ENCODE measurements at places on chromosomes 13 and 19.
A peak's percentile ranks its signal among the peaks of the same experiment; 100 is the strongest.

GRCh38 chr19:11142528-11143171 is 12.9 kb downstream of the SPC24 start:
- no peak for DNase-seq
- no peaks in the 10 kb centered on the region for H3K27me3 ChIP-seq
- H3K4me3 ChIP-seq: no peak overlapping the region

GRCh38 chr13:96551546-96551945 is 442.7 kb downstream of the OXGR1 start:
- no peak overlapping the region for H3K4me3 ChIP-seq
- no peaks in the 10 kb centered on the region for H3K36me3 ChIP-seq
- H3K4me1 ChIP-seq: no peaks in the 10 kb centered on the region
- no peak overlapping the region for H3K27ac ChIP-seq

DNA sequence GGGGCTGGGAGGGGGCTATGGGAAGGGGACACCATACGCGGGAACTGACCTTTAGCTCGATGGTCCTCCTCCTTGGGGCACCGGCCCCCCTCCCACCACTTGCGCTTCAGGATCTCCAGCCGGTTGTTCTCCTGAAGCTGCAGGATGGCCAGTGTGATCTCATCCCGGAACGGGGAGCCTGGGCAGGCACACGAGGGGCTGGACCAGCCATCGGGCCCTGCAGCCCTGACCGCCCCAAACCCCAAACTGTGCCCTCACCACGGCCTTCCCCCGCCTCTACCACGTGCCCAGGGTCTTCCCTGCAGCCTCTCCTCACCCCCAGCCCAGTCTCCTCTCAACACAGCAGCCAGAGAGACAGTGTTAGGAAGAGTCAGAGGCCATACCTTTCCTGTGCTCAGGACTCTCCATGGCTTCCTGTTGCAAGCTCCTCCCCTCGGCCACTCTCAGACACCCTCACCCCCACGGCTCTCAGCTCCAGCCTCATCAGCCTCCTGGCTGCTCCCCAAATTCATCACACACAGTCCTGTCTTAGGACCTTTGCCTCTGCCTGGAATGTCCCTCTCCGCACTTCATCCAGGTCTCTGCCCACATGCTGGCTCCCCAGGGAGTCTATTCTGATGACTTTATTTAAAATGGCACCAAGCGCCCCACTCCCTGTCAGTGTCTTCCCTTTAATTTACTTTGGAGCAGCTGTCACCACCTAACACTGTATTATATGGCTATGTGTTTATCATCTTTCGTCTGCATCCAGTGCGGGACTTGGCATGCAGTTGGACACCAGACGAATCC is 9.7 kb upstream of the ATP1A3 start:
- peaks cover 8% of the 10 kb centered on the region for H3K27me3 ChIP-seq
- H3K4me1 ChIP-seq: no peaks in the 10 kb centered on the region
- no peak overlapping the region for H3K27ac ChIP-seq
- H3K36me3 ChIP-seq: 0 out of 2 replicates have a peak, but pooled peaks cover 4% of the 10 kb centered on the region

- H3K27me3 ChIP-seq: no peaks in the 10 kb centered on the region
- H3K36me3 ChIP-seq: no peaks in the 10 kb centered on the region
- DNase-seq: no peak
- H3K4me1 ChIP-seq: no peaks in the 10 kb centered on the region
- no peak overlapping the region for H3K4me3 ChIP-seq
Measured at GRCh38 chr13:39527961-39528660, 74.9 kb downstream of the LHFPL6 start.

DNA sequence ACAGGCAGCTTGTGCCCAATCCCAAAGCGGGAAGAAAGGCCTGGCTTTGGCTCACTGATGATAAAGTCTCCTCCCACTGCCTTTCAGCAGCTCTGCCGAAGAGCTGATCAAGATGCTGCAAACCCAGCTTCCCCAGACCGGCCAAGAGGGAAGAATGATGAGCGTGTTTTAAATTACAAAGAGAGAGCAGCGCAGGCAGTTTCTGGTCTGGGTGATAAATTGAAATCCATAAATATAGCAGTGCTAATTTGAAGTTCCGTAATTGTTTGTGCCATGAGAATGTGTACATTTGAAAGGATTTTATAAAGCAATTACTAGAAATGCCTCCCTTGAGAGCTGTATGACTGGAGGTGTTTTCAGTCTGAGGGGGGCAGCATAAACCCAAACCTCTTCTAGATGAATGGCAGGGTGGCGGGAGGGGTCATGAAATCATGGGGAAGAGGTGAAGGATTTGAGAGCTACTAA is 171.8 kb downstream of the STK24 start:
- peak; percentile 18 for DNase-seq
- no peaks in the 10 kb centered on the region for H3K4me1 ChIP-seq
- peaks cover 2% of the 10 kb centered on the region for H3K36me3 ChIP-seq
- no peak overlapping the region for H3K4me3 ChIP-seq

GRCh38 chr19:3669947-3670795 is 30.1 kb downstream of the PIP5K1C start:
- H3K4me3 ChIP-seq: no peak overlapping the region
- DNase-seq: no peak
- H3K27ac ChIP-seq: no peak overlapping the region
- H3K36me3 ChIP-seq: peaks cover 6% of the 10 kb centered on the region
- H3K4me1 ChIP-seq: peaks cover 4% of the 10 kb centered on the region
- H3K27me3 ChIP-seq: no peaks in the 10 kb centered on the region

GRCh38 chr13:74625541-74625940 is 491.3 kb upstream of the KLF12 start:
- no peak overlapping the region for H3K4me3 ChIP-seq
- peaks cover 2% of the 10 kb centered on the region for H3K4me1 ChIP-seq
- DNase-seq: no peak

GRCh38 chr19:4606921-4607678 is 32.2 kb upstream of the TNFAIP8L1 start:
- DNase-seq: no peak
- no peaks in the 10 kb centered on the region for H3K27me3 ChIP-seq
- H3K27ac ChIP-seq: no peak overlapping the region
- H3K36me3 ChIP-seq: no peaks in the 10 kb centered on the region

DNA sequence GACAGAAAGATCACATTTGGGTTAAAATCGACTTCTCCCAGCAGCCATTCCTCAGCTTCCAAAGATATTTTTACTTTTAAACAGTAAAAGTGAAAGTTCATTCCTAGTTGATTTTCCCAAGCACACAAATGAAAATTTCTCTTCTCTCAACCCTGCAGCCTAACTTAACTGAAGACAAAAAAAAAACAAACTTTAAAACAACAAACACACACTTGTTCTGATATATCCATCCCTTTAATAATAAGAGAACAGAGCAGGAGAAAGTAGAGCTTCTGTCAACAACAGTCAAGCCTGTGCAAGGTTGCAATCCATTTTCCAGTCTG is 72.9 kb downstream of the STK24 start:
- peaks cover 6% of the 10 kb centered on the region for H3K4me1 ChIP-seq
- H3K36me3 ChIP-seq: no peaks in the 10 kb centered on the region
- H3K4me3 ChIP-seq: no peak overlapping the region
- DNase-seq: no peak

GRCh38 chr13:31722673-31723072 is 16.7 kb upstream of the RXFP2 start:
- H3K27me3 ChIP-seq: no peaks in the 10 kb centered on the region
- H3K36me3 ChIP-seq: no peaks in the 10 kb centered on the region
- no peaks in the 10 kb centered on the region for H3K4me1 ChIP-seq
- H3K4me3 ChIP-seq: no peak overlapping the region
- no peak for DNase-seq
- H3K27ac ChIP-seq: no peak overlapping the region

DNA sequence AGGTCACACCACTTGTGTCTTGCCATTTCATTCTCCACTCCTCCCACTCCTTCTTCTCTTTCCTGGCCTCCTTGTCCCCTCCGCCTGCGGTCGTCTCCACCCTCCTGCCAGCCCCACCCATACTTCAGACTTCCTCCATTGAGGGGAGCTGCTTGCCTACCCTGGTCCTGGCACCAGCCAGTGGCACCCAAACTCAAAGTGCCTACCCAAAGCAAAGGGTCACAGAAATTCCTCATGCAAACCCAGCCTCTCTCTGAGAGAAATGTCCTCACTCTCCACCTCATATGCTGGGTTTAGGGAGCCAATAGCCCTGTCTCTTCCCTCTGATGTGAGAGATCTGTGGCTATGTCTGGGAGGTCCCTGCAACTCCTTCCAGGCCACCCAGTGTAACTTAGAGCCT is 109.6 kb downstream of the TEX26 start:
- H3K27me3 ChIP-seq: no peaks in the 10 kb centered on the region
- no peak overlapping the region for H3K27ac ChIP-seq
- DNase-seq: no peak
- no peak overlapping the region for H3K4me3 ChIP-seq
- no peaks in the 10 kb centered on the region for H3K36me3 ChIP-seq
- H3K4me1 ChIP-seq: no peaks in the 10 kb centered on the region

DNA sequence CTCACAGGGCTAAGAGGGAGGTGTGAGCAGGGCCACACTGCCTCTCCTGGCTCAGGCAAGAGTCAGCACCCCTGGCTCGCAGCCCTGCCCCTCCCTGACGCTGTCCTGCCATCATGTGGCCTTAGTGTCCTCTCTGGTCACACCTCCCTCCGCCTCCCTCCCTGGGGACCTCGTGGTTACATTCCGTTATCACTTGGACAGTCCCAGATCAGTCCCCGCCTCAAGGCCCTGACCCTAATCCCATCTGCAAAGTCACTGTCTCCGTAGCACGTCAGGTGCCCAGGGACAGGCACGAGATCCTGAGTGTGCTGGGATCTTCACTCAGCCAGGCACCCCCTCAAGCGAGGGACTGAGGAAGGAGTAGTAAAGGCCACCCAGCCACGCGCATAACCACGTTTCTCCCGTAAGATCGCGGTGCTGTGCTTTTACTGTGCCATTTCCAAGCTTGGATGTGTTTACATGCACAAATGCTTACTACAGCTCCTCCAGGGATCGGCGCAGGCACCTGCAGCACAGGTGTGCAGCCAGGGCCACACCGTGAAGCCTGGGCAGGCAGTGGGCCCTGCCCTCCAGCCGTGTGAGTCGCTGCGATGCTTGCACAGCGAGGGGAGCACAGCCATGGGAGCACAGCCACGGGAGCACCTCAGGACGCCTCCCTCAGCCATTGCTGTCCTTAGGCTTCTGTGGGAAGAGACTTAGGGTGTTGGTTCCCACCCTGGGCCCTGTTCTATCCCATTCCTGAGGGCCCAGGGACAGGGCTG is 10.7 kb upstream of the TMEM255B start:
- no peak for DNase-seq
- no peaks in the 10 kb centered on the region for H3K4me1 ChIP-seq
- no peaks in the 10 kb centered on the region for H3K27me3 ChIP-seq
- no peaks in the 10 kb centered on the region for H3K36me3 ChIP-seq
- no peak overlapping the region for H3K4me3 ChIP-seq
- no peak overlapping the region for H3K27ac ChIP-seq

- no peak for DNase-seq
- no peaks in the 10 kb centered on the region for H3K27me3 ChIP-seq
- no peak overlapping the region for H3K4me3 ChIP-seq
- no peaks in the 10 kb centered on the region for H3K4me1 ChIP-seq
- no peaks in the 10 kb centered on the region for H3K36me3 ChIP-seq
- H3K27ac ChIP-seq: no peak overlapping the region
Measured at GRCh38 chr19:3819989-3820388, 33.8 kb upstream of the MATK start.

DNA sequence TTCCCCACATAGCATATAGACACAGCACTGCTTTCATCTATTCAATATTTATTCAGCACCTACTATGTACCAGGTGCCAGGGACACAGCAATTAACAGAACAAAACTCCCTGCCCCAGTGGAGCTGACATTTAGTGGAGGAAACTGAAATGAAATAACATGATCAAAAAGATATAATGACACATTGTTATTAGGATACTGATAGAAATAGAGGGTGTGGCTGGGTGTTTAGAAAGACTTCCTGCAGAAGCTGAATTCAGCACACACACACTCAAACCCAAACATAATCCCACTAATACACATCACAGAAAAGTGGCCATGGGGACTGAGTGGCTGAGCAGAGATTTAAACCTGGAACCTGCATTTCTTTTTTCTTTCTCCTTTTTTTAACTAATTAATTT is 3.8 kb upstream of the CDC37 start:
- no peak overlapping the region for H3K27ac ChIP-seq
- H3K4me1 ChIP-seq: peaks cover under 1% of the 10 kb centered on the region
- 0 out of 2 replicates have a peak, but pooled peaks cover 1% of the 10 kb centered on the region for H3K27me3 ChIP-seq
- DNase-seq: no peak
- H3K36me3 ChIP-seq: no peaks in the 10 kb centered on the region
- no peak overlapping the region for H3K4me3 ChIP-seq

- DNase-seq: no peak
- H3K27me3 ChIP-seq: no peaks in the 10 kb centered on the region
- no peaks in the 10 kb centered on the region for H3K36me3 ChIP-seq
- H3K4me1 ChIP-seq: 0 out of 2 replicates have a peak, but pooled peaks cover 1% of the 10 kb centered on the region
Measured at GRCh38 chr19:1183543-1184172, 9.6 kb upstream of the SBNO2 start.

DNA sequence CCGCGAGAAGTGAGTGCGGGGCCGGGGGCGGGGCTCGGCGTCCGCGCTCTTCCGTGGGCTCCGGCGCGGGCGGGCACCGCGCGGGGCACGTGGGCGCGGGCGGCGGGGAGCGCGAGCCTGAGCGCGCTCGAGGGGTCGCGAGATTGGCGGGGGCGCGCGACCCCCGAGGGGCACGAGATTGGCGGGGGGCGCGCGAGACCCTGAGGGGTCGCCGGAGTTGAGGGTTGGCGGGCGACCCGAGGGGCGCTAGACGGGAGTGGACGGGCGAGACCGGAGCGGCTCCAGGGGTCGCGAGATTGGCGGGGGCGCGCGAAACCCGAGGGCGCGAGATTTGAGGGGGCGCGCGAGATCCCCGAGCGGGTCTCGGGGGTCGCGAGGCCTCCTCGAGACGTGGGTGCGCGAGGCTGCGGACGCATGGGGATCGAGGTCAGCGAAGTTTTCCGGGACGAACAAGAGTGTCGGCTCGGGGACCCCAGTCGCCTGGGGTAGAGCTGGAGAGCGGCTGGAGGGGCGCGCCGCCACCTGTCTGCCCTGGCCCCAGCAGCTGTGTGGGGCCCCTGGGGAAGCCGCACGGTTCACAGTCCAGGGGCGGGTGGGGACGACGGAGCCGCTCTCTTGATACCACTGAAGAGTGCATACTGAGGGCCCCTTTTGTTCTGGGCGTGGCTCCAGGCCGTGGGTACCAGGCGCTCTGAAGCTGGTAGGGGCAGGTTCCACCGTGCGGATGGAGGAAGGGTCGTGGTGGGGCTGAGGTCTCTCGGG is 682 bp downstream of the SSBP4 start:
- H3K27ac ChIP-seq: no peak overlapping the region
- no peak for DNase-seq
- H3K4me3 ChIP-seq: peak overlapping the region; percentile 59
- peaks cover 2% of the 10 kb centered on the region for H3K27me3 ChIP-seq

DNA sequence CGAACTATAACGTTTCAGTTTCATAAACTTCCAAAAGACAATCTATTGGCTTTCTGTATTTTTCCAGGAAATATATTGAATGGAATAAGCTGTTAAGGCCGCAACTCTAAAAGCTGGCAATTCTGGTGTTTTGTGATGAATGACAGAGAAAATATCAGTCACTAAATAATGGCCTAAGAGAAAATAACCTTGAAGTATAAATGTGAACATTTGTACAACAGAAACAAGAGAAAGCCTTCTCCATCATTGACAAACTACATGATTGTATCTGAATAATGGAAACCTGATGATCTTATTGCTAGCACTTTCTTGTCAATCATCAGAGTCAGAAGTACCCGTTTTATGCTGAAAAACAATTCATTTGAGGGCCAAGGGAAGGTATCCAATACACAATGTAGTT is 134.3 kb downstream of the TRPC4 start:
- no peak for DNase-seq
- no peaks in the 10 kb centered on the region for H3K36me3 ChIP-seq
- H3K4me3 ChIP-seq: no peak overlapping the region

- no peaks in the 10 kb centered on the region for H3K36me3 ChIP-seq
- H3K4me1 ChIP-seq: no peaks in the 10 kb centered on the region
Measured at GRCh38 chr13:85737952-85738351, 61.3 kb downstream of the SLITRK6 start.

Measured in iPS DF 6.9 (cell line).